ENCODE measurements at places on chromosomes 12 and 14.

- DNase-seq: no peak
Measured at GRCh38 chr12:106125351-106126095, 13.2 kb downstream of the NUAK1 start.

- no peak for DNase-seq
Measured at GRCh38 chr14:80538633-80539375, 327.5 kb upstream of the DIO2 start.

DNA sequence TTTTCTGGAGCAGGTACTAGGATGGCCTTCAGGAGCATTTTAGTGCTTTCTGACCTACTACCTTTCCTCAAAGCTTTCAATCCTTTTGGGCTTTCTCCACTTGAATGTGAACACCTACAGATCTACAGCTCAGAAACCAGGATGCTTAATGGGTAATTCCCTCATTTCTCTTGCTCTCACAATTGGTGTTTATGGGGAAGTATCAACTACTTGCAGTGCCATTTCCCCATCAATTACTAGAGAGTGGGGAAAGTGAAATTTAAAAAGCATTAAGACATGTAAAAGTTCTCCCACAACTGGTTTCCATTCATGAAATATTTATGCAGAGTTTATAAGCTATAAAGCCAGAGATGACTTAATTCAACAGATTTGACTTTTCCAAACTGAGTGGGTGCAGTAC lies 2.1 kb upstream of the YY1 start:
- no peak for DNase-seq

- no peak for DNase-seq
Measured at GRCh38 chr12:4555804-4556203, 6.2 kb upstream of the DYRK4 start.

DNA sequence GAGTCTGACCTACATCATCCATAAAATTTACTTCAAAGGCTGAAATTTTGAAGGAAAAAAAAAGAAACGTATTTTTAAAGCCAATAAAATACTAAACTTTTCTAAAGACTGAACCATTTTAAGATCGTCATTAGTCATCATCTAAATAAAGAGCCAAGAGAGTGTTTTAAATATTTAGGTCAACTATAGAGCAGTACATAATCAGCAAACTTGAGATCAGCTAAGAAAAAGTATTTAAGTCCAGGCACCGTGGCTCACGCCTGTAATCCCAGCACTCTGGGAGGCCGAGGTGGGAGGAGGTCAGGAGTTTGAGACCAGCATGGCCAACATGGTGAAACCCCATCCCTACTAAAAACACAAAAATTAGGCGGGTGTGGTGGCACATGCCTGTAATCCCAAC lies 35.5 kb downstream of the HECTD1 start:
- no peak for DNase-seq

GRCh38 chr12:2732290-2732689 lies 62.5 kb upstream of the FKBP4 start:
- no peak for DNase-seq

DNA sequence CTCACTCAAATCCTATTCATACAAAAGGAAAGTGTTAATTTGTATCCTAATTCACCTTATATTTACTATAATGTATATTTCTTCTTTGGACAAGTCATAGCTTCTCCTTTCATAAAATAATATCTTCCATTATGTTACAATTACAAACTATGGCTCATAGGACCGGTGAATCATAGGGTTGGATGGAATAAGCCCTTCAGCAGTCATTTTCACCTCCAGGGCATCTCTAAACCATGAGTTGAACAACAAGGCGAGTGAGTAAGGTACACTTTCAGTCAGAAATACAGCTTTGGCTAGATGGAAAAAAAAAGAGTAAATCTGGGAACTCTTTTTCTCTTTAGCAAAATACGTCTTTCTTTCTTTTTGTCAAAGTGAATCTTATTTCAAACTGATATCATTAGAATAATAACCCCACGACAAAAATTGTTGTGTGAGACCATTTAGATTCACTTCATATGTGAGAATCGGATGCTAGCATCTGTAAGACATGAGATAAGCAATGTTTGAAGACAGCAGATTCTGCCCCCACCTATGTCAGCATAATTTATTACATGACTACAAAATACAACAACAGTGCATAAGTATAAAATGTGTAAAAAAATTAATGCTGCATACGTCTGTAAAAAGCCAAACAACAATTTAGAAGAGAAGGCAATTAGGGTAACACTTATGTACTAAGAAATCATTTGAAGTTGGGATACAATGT lies 184.4 kb upstream of the SLC38A2 start:
- DNase-seq: no peak
